ENCODE measurements at places on chromosomes 7 and 10.

DNA sequence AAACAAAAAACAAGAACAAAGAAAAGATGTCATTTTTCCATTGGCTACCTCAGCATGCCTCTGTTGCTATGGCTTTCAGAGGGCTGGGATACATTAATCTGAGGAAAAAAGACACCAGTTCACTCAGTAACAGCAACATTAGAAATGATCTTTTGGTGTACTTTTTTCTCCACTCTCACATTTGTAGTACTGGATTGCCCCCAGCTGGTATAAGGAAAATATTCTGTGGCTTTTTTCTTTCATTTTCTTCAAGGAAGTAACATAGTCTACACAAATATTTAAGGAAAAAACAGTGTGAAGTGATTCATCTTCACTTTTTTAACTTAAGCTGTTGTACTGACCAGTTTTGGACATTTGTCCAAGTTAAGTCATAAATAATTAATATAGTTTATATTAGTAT is 482.3 kb downstream of the SORCS1 start:
- DNase-seq: no peak

DNA sequence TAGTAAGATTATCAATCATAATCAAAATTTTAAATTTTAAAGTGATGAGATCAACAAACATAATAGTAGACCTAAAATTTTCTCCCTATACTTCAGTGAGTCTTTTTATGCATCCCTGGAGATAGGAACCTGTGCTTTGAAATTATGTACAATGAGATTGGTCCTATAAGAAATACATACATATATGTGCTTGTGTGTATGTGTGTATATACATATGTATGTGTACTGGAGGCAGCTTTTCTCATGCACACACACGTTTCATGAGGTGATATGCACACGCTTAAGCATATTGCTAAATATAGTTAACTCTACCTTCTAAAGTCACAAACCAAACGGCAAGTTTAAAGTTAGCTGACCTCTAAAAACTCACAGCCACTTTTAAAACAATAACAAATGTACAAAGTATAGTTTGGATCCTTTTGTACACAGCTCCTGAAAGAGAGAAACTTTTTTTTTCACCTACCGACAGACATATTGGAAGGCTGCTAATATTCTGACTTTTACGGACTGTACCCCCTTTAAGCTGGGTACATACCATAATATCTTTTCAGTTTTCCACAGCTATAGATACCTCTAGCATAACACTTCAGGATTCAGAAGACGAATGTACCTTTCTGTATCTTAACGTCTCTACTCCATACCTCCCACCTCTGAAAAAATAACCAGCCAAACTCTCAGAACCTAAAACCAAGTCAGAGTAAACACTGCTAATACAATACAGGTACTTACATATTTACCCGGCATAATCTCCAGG is 3.3 kb downstream of the ITGB1 start:
- DNase-seq: no peak

DNA sequence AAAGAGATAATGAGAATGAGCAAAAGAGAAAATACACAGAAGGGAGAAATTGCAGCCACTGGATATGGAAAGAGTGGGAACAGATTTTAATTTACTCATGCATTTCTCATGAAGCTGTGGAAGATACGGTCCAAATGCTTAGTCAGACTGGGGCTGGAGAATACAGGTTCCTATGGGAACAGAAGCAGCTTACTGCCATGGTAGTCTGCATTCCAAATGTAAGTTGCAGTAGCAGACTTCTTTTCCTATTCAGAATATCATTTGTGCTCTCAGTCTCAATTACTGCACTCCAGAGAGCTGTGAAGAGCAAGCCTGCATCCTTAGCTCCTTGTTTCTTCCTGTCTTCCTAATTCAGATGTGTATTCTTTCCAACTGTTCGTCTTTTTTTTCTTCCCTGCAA is 190.8 kb upstream of the TMEM196 start:
- DNase-seq: no peak

DNA sequence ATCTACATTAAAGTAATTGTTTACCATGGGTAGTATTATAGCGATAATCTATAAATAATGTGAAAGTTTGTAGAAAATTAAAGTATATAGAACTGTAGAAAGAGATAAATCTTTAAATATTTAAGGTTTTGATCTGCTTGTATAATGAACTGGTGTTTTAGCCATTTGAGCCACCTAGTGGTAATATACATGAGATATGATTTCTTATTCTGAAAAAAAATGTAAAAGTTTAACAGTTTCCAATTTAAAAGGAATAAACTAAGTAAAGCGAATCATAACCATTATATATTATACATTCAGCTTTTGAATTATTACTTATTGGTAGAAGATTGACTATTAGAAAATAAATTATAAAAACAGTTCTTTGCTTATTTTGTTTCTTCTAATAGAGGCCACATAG is 91.2 kb downstream of the OTUD1 start:
- no peak for DNase-seq

DNA sequence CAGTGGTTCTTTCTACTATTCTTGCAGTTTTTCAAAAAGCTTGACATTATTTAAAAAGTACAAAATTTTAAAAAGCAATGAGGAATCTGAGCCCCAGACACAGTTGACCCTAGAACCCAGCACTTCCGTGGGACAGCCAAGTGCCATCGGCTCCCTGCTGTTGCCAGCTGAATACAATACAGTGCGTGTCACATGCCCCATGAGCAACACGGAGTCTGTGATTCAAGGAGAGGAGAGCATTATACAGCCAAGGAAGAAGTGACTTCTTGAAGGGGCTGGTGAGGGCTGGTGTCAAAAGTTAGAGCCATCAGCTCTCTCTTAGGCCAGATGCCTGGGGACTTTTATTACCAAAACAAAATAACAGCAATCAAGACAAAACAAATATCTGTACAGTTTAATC is 123.0 kb upstream of the FGFR2 start:
- DNase-seq: no peak

GRCh38 chr10:82742478-82742877 is 867.5 kb downstream of the NRG3 start:
- no peak for DNase-seq

GRCh38 chr7:157484411-157485081 is 147.7 kb downstream of the DNAJB6 start:
- no peak for DNase-seq

DNA sequence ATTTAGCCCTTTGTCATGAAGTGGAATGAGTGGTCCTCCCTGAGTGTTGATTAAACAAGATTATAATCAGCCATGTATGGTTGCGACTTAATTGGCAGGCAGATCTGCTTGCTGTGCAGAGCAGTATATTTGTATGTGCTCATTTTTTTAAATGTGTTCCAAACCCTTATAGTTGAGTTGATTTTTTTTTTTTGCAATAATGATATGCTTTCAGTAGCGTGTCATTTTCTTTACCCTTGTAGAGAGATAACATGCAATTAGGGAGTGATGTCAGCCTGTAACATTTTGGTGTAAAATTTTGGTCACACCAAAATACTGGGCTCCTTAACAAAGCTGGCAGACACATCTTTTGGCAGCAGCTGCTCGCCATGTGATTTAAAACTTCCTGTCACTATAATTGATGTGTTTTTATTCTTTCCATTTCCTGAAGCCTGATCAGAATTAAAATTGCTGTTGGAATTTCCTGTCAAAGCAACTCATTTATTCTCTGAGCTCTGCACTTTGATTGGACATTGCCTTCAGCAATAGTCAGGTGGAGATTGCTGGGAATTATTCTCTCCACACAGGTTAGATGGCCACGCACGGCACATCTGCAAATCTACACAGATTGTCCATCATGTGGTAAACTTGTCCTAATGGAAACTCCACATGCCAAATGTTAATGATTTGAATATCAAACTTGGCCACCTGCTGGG is 125.3 kb downstream of the DYNC1I1 start:
- DNase-seq: no peak

- no peak for DNase-seq
Measured at GRCh38 chr7:44712012-44712411, 36.6 kb upstream of the ZMIZ2 start.

DNA sequence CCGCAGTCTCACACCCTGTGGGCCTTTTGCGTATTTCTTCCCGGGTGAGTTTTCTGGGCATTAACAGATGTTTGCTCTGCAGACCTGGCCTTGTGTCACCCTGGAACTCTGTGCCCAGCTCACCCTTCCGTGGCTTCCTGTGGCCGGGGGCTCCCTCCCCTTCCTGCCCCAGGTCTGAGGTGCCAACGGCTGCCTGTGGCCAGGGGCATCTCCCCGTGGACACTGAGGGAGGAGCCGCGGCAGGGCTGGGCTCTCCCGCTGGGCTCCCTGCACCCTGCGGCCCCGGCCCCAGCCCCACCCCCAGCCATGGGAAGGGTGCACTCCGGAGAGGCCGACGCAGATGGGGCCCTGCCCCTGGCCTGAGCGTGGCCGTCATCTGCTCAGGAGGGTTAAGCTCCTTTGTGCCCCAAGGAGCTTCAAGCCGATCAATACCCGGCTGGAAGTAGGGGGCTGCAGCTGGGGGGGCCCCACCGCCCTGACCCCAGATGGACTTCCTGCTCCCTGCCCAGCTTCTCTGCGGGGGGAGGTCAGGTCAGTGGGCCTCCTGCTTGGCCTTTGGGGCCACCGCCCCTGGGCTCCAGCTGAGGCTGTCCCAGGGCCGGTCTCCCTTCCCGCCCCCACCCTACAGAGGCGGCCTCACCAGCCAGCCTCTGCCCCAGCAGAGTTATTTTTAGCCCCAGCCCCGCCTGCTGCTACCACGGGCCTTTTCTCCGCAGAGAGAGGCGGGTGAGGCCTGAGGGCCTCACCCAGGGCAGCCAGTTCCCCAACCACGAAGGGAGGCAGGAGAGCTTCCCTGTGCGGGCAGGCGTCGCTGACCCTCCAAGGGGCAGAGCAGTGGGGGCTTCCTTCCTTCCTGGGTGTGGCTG is 24.2 kb downstream of the PWWP2B start:
- no peak for DNase-seq

DNA sequence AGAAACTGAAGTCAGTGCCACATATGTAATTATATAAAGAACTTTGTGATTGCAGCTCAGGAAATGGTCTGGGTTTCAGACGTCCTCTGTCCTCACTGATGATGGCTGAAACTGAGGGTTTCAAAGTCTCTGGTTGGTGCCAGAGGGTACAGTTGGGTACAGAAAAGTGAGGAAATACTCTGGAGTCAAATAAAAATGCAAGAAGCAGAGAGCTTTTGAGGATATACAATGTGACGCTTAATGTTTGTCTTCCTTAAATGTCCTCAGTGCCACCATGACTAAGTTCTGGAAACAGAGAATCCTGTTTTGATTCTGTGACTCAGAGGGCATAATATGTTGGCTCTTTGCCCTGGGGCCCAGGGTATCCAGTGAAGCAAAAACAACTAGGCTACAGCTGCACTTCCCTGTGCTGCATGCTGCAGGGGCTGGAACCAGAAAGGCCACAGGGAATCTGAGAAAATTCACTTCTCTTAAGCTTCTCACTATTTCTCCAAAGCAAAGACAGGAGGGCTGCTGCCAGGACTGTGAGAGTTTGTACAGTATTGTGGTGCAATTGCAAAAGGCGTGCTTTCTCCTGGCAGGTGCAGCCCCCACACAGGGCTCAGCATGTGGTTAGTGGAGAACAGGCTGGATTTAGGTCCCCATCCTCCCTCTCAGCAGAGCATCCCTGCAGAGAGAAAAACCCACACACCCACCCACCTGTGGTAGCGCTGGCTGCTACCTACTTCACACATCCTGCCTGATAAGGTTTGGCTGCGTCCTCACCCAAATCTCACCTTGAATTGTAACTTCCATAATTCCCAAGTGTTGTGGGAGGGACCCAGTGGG is 169.5 kb upstream of the SVIL start:
- no peak for DNase-seq

GRCh38 chr10:22058201-22058600 is 54.7 kb upstream of the DNAJC1 start:
- DNase-seq: no peak
